ENCODE measurements at places on chromosomes 13 and 19.

- no peak for DNase-seq
These were observed 13.2 kb upstream of the LHFPL6 start for GRCh38 chr13:39616087-39616694.

DNA sequence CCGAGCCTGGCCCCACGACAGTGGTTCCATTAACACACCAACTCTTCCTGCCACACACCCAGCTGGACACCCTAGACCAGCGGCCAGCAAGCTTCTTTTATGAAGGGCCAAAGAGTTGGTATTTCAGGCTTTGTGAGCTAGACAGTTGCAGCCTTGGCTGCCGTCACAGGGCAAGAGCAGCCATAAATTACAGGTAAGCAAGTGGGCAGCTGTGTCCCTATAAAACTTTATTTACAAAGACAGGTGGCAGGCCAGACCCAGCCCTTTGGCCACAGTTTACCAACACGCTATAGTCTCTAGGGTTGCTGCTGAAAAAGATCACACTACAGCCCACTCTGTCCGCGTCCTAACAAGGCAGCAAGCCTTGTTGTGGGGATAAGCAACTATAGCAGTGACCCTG lies 13.3 kb downstream of the ELL start:
- no peak for DNase-seq

DNA sequence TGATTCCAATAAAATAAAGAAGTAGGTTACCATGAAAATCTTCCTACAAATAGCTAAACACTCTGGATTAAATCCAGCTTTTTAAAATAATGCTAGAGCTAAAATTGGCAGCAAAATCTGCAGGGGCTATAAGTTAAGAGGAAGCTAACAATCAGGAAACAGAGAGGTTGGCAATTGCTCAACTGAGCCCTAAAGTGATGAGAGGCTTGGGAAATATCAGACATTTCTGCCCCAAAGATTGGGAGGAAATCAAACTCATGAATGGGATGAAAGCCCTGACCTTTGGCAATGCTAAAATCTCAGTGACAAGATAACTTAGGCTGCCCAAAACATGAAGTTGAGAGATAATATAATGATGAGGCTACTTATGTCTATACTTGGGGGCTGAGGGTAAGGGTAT lies 1437.9 kb downstream of the EFNB2 start:
- DNase-seq, result no peak

DNA sequence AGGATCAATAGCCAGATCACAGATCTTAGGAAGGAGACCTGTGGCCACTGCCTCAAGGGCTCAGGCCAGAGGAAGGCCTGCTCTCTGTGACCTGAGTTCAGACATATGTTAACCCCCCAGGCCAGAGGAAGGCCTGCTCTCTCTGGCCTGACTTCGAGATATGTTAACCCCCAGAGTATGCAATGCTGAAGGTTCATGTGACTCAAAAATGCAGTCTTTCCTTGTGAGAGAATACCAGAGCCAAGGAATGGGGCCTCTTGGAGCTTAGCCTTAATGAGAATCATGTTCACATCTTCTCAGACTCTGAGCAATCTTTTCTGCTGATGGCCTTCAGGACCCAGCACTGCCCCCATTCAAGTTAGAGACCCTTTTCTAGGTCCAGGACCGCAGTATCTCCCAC lies 36.7 kb downstream of the MBNL2 start:
- no peak for DNase-seq

- DNase-seq, result no peak
These were observed 48.6 kb downstream of the LHFPL6 start for GRCh38 chr13:39554371-39554770.

- no peak for DNase-seq
These were observed 1447.5 kb downstream of the EFNB2 start for GRCh38 chr13:105087945-105088344.

- no peak for DNase-seq
These were observed 22.1 kb downstream of the ADGRL1 start for GRCh38 chr19:14183741-14184350.

DNA sequence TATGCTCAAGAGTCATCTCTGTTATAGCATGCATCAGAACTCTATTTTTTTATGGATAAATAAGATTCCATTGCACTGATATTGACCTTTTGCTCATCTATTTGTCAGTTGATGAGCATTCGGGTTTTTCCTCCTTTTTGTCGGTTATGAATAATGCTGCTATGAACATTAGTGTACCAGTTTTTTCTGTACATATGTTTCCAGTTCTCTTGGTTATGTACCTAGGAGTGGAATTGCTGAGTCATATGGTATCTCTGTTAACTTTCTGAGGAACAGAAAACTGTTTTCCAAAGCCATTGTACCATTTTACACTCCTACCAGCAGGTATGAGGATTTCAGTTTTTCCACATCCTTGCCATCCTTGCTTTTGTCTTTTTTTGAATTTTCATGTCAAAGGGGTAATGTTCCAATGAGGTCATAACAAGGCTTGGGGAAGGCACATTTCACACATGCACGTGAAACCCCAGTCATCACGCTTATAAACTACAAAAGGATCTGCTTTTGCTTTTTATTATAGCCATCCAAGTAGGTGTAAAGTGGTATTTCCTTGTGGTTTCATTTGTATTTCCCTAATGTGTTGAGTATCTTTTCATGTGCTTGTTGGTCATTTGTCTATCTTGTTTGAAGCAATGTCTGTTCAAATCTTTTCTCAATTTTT lies 14.6 kb downstream of the KBTBD7 start:
- DNase-seq, result no peak

DNA sequence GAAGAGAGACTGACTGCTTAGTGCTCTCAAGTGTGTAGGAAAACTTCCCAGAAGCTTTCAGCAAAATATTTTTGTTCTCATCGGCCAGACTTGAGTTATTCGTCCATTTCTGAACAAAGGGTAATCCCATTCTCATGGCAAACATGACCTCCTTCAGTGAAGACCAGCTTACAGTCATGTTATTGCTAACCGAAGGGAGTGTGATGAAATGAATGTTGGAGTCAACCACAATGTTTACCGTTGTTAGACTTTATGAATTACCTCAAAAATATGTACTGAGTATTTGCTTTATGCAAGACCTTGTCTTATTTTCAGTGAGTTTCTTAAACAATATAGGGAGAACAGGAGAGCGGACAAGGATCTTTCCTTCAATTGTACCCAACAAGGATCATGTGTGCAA lies 228.6 kb downstream of the LMO7 start:
- DNase-seq, result no peak

DNA sequence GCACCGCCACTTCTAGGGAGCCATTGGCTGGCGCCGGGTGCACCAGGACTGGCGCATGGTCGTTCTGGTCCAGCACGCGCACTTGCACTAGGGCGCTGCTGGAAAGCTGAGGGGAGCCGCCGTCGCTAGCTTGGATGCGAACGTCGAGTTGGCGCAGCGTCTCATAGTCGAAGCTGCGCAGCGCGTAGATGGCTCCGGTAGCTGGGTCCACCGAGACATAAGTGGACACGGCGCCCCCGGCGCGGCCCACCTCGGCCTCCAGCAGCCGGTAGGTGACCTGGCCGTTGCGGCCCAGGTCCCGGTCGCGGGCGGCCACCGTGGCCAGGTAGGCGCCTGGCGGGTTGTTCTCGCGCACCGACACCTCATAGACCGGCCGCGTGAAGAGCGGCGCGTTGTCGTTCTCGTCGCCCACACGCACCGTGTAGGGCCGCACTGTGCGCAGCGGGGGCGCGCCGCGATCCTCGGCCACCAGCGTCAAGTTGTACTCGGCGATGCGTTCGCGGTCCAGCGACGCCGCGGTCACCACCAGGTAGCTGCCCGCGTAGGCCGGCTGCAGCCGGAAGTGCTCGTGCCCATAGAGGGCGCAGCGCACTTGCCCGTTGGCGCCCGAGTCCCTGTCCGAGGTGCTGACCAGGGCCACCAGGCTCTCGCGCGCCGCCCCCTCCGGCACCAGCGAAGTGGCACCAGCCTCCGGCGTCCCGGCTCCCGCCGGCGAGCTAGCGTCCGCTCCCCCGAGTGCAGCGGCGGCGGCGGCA lies 1.7 kb downstream of the PCDH8 start:
- no peak for DNase-seq

DNA sequence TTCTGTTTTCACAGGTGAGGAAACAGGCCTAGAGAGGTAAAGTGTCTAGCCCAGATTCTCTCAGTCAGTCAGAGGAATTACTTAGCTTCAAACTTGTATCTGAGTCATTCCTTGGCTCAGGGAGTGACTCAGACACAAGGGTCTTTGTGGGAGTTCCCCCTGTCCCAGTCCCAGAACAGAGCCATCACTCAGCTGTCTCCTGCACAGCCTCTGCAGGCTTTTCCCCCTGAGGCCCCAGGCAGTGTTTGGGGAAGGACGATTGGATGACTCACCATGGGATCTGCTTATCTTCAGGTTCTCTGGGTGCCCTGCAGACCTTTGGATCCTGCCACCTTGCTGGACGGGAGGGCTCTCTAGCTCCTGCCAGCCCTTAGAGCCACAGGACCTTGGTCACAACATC lies 13.2 kb downstream of the ZNF793 start:
- no peak for DNase-seq

GRCh38 chr13:110354715-110355473 lies 47.8 kb downstream of the COL4A2 start:
- DNase-seq, result no peak

DNA sequence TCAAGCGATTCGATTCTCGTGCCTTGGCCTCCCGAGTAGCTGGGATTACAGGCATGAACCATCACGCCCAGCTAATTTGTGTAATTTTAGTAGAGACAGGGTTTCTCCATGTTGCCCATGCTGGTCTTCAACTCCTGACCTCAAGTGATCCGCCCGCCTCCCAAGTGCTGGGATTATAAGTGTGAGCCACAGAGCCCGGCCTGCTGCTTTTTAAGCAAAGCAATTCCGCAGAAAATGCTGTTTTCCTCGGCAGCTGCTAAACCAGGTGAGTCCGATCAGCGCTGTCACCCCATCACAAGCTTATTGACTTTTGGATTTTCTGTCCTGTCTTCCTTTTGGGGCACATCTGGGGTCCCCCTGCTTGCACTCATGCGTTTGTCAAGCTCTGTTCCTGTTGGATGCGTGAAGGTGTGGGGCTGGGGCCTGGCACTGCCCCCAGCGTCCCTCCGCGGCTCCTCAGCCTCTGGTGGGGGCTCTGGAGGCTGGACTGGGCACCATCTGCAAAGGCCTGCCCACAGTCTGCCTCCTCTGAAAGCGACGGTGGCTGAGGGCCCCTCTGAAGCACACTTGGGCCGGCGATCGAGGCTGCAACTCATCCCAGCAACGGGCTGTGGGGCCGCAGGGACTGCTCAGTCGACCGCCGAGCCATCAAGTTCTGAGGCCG lies 25.7 kb downstream of the CEBPG start:
- no peak for DNase-seq

- no peak for DNase-seq
These were observed 9.4 kb upstream of the SLC7A9 start for GRCh38 chr19:32878988-32879387.

GRCh38 chr13:91664039-91664438 lies 265.6 kb downstream of the GPC5 start:
- no peak for DNase-seq

DNA sequence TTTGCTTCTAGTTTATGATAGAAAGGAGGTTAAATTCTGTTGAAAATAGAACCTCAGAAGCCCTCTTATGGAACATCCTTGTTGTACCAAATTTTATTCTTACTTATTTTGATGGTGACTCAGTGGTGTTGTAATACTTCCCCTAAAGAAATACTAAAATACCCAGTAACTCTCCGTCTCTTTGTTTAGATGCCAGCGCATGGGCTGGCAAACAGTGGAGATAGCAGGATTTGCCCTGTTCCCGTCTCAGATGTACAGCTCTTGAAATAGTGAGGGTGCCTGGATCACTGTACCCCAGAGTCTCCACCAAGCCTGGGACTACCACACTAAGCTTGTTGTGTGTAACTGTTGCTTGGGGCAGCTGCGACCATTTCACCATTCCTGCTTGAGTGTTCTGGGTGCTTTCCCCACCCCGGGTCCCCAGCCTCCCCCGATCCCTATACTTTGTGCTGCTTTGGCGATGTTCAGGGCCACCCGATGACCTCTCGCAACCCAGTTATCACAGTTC lies 67.0 kb upstream of the TEX29 start:
- no peak for DNase-seq

GRCh38 chr13:85632526-85633195 lies 166.6 kb downstream of the SLITRK6 start:
- no peak for DNase-seq

DNA sequence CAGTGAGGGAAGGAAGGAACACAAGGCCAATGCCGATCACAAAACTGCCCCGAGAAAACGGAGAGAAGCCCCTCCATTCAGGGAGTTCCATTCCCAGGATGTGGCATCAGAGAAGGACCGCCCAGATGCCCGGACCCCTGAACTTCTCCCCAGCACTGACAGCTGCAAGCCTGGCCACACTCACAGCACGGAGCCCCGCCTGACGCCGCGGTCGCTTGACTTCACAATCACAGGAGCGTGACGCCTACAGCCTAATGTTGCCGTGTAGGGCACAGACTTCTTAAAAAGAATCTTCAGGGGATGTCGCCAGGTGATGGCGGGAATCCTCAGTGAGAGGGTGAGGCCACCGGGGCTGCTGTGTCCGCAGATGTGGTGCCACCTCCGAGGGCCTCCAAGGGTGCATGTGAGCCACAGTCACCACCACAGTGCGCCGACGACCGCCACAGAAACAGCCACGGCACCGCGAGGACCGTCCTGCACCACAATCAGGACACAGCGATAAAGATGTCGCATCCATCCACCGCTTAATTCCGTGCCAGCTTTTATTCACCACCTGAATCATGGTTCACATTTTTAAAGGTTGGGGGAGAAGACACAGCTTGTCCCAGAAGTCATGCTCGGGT lies 77.2 kb downstream of the SPACA7 start:
- no peak for DNase-seq

DNA sequence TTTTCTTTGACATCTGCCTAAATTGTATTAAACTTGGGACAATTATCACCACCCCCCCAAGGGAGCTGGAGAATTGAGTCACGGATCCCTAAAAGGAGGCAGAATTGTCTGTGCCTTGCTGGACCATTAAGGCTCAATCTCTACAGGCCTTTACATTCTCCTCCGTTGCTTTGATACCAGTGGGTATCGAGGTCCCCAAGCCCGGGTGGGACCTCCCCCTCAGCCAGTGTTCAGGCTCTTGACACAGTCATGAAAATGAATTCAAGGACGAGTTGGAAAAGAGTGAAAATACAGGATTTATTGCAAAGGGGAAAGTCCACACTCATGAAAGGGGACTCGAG lies 5.6 kb downstream of the PPP1R15A start:
- DNase-seq, result no peak

- DNase-seq, result no peak
These were observed 60.0 kb upstream of the LRCH1 start for GRCh38 chr13:46492946-46493345.

- DNase-seq, result no peak
These were observed 9.8 kb upstream of the CEACAM18 start for GRCh38 chr19:51468545-51468920.

GRCh38 chr19:38733493-38734175 lies 10.6 kb downstream of the CAPN12 start:
- DNase-seq, result no peak

DNA sequence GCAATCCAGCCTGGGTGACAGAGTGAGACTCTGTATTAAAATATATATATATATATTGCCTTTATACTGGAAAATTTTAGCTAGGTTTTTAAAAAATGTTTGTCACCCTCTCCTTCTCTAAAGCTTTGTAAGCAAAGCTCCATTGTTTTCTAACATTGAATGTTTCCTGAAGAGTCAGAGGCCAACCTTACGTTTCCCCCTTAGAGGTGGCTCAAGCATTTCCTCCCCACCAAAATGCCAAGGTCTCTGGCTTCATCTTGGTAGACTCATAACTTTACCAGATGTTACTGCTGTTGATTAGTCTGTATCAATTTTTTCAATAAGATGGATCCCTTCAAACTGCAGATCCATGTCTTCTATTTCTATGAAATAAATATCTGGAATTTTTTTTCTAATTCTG lies 25.2 kb upstream of the IPO5 start:
- no peak for DNase-seq

Measured in activated T-helper 1 cell treated with anti-CD3 and anti-CD28 coated beads, Interleukin-2, amount 50 U/mL, for 16 hours (primary cell).